ENCODE measurements at places on chromosomes 13 and 19.

DNA sequence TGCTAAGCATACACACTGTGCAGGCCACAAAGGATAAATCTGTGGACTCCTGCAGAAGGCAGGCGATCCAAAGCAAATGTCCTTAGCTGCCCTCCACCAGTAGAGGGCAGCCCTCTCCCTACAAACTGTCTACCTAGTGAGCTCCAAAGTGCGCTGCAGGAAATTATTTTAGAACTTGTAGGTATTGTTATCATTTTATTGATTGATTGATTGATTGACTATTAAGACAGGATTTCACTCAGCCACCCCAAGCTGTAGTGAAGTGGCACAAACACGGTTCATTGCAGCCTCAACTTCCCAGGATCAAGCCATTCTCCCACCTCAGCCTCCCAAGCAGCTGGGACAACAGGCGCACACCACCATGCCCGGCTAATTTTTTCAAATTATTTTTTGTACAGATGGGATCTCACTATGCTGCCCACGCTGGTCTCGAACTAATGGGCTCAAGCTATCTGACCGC is 37.3 kb downstream of the RNF6 start:
- peak; percentile 26 for DNase-seq

DNA sequence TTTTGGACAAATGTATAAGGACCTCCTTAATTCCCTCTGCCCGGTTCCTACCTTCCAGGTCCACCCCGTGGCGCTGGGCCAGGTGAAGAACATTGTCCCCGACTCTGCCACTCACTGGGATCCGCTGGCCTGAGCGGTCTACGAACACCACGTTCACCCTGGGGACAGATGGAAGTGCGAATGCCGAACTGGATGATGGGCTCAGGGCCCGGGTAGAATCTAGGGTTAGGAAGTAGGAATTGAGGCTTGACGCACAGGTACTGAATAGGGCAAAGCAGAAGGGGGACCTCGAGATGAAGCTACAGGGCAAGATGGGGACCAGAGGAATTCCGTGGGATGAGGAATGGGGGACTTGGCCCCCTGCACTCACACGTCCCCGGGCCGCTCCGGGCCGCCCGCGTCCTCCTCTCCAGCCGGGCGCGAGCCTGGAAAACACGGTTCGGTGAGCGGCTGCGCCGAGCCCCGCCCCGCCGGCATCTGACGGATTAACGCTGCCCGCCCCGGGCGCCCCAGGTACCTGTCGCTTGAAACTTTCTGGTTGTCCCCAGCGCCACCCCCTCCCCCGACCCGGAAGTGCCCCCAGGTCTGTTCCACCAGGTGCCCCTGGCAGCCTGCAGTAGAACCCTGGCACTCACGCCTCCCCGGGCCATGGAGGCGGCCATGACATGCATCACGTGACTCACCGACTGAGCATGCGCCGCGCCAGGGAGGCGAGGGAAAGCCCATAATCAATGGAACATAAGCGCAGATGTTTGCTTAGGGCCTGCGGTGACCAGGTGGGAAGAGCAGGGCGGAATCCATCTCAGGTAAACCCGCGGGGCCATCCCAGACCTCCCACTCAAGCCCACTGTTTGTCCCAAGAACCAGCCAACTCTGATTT is at the start of gene FDX2:
TSS of gene FDX2 (minus strand) at position 681 of the 880 bp plus-strand sequence. CDS start at position 662, 19 bp downstream.
- DNase-seq: peak; percentile 79

- no peak for DNase-seq
Measured at GRCh38 chr19:12946092-12946721, 545 bp downstream of the RAD23A start.

- DNase-seq: no peak
Measured at GRCh38 chr19:54431255-54431838, 16.1 kb downstream of the TTYH1 start.

- no peak for DNase-seq
Measured at GRCh38 chr13:46565808-46566750, 13.1 kb downstream of the LRCH1 start.

DNA sequence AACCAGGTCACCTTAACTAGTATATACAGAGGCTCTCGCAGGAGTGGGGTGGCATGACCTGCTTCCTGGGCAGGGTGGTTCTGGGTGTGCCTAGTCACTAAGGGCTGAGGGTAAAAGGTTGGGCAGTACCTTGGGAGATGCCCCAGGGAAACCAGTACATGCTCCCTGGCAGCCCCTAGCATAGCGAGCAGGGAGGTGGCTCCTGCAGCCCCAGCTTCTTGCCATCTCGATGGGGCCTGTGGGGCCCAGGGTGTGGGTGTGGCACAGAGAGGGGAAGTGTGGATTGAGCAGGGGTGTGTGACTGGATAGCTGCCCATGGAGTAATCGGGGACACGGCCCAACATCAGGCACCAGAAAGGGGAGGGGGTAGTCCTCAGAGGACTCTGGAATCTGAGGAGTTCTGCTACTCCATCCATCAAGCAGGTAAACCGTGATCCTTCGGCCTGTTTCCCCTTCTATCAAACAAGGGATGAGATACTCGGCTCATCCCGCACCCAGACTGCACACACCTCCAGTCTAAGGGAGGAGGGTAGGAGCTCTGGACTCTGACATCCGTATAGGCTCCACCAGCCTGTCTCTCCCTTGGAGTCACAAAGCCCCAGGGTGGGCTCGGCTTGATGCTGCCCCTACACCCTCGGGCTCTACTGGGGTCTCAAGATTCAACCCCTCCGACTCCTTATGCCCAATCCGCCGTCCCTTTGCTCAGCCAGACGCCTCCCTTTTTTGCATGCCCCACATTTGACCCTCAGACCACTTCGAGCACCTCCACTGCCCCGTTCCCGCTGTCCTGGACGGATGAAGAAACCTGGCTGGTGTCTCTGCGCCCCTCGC is 1.1 kb downstream of the ZBTB45 start:
- DNase-seq: no peak

DNA sequence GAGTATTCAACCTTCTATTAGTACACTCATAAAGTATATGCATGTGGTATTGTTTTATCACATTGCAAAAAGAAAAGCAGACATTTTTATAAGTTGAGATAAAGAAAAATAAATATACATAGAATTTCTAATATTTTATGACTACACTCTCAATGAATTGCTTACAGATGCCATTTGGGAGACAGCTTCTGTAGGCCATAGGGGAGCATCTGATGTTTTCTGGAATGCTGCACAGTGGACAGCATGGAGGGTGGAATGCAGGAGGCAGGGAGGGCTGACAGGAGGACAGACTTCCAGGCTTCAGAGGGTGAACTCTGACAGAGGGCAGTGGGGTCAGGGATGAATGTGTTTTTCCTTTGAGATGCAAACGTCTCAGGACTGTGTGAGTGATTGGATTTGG is 45.8 kb downstream of the MIPEP start:
- no peak for DNase-seq

DNA sequence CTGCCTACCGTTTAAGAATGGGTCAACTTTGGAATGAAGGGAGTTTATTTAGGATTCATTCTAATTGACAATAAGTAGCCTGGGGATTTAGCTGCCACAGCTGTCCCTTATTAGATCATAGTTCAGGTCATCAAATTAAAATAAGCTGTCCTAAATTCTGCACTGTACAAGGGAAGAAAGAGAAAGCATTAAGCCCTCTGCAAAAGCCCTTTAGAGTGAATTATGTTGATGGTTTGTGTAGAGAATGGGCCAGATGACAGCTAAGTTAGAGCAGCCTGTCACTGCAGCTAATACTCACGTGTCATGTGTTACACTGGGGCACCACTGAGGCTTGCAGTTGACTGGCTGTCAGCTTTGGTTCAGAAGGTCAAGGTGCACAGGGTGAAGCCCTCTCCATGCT is 737.1 kb upstream of the SLC10A2 start:
- DNase-seq: no peak

DNA sequence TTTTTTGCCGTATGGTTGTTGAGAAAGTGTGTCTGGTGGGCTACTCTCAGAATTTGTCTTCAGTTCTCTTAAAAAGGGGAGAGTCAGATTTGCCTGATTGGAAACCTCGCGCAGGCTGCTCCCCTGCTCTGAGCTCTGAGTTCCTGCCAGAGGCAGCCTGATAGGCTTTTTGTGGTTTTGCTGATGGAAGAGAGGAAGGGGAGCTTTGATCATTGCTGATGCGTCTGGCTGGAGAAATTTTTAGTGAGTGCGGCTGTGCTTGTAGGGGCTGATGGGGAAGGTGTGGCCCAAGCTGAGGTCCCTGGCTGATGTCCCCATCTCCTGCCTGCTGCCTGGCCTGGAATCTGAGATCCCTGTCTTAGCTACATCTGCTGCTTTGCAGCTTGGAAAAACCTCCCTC is 2.8 kb downstream of the CHST8 start:
- DNase-seq: no peak

- DNase-seq: no peak
Measured at GRCh38 chr13:22073718-22074117, 402.8 kb downstream of the FGF9 start.

DNA sequence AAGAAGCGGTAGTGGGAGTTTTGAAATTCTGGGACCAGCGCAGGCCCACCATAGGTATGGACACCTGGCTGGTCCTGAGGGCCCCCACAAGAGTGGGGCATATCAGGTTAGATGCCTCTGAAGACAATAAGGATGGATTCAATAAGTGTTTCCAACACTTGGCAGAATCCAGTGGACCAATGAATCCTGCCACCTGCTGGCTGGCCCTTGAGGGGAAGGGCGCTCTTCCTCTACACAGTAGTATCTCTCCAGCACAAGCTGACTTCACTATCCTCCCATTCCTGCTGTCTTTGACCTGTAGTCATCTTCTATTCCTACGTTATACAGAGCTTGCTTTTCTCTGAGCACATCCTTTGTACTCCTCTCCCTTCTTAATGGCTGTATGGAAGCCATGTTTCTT is 199.7 kb upstream of the TSHZ3 start:
- no peak for DNase-seq

DNA sequence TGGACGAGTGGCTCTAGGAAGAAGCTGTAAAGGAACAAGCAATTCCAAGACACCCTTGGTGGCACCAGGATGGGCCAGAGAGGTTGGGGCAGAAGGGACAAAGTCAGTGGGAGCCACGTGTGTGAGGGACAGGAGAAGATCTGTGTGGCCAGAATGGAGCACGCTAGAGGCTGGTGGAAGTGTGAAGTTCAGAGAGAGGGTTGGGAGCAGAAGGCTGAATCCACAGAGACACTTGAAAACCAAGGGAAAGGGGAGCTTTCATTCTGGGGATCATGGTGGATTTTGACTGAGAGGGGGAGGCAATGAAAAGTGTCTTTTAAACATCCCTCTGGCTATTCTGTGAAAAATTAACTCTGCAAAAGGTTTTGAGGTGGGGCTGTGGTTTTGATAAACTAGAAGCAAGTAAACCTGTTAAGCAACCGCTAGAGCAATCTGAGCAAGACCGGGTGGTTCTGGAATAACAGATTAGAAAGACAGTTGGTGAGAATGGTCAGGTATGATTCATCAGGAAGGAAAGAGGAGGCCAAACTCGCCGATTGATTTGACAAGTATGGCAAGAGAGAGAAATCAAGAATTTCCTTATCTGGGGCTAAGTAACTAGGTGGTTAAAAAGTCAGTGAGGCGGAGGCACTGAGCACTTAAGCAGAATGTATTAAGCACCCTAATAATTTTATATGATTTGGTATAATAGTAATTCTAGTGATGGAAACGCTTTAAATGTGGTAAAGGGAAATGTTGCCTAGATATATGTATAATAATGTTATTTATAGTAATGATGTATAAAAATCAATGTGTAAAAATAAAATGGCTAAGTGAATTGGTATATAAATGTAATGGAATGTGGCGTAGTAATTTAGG is 140.0 kb downstream of the MYO16 start:
- DNase-seq: no peak

DNA sequence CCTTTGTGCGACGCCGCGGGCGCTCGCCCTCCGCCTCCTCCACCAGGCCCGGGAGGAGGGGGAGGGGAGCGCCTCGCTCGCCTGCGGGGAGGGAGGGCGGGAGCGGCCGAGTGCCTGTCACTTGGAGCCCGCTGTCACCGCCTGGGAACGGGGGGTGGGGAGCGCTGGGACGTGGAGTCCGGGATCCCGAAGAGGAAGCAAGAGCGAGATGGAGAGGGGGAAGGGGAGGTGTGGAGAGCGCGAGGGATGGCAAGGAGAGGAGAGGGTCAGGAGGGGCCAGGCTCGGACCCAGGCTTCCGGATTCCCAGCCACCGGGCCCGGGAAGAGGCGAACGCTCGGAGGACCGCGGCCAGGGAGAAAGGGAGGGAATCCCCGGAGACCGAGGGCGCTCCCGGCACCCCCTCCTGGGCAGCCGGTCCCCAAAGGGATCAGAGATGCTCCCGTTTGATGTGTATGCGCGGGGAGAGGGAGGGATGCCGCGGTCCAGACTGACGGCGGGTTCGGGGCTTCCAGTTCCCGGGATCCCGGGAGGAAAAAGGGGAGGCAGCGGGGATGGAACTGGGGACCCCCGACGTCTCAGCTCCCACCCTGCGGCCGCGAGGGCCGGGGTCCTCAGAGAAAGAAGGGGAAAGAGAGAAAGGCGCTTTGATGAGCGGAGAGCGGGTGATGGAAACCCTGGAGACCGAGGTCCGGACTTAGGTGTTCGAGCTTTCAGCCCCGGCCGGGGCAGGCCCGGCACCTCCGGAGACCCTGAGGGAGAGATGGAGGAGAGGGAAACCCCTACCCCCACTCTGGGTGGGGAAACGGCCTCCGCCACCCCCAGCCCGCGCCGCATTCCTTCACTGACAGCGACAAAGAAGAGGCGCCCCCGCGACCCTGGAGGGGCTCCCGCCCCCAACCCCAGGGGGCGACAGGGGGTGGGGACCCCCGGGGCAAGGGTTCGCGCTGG is 4.7 kb upstream of the DPF1 start:
- no peak for DNase-seq

DNA sequence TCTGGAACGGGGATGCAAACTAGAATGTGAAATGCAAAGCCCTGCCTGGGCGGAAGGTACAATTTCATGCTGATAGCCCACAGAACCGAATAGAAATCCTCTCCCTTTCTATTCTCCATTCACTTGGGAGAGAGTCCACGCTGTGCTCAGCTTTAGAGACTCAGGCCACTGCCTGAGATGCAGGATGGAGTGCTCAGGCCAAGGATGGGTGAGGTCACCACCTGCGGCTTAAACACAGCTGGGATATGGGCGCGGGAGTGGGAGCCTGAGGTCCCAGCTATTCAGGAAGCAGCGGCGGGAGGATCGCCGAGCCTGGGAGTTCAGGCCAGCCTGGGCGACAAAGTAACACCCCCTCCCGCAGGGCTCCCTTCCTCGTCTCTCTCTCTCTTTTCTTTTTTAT is 446 bp upstream of the ZNF83 start:
- DNase-seq: no peak

- DNase-seq: no peak
Measured at GRCh38 chr19:6340493-6341201, 7.2 kb upstream of the ACER1 start.

- DNase-seq: no peak
Measured at GRCh38 chr13:101575581-101575980, 123.1 kb downstream of the ITGBL1 start.

GRCh38 chr19:18745012-18745735 is 45.9 kb downstream of the COMP start:
- DNase-seq: no peak

All from stimulated activated CD8-positive, alpha-beta memory T cell treated with anti-CD3 and anti-CD28 coated beads, Interleukin-15, amount 100 ng/mL, for 4 hours (primary cell).